ENCODE measurements at places on chromosomes 7 and 10. TPM values are rescaled to one million over a fixed set of nuclear protein-coding genes. Genes with fewer than 3 reads are reported as not detected.

DNA sequence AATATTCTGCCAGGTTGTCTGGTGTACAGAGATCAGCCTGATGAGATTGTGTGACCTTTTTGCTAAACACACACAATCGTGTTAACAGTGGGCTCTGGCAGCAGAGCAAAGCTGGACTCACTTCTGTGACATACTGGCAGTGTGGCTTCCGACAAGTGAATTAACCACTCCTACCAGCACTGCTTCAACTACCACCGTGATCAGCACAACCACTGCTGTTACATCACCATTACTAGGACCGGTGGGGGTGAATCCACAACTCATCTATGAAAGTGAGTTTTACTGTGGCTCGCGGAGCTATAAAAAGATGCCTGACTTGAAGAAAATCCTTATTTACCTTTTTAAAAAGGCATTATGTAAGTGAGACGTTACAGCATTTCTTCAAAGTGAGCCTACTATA is 135.6 kb downstream of the WDR37 start:
- DNase-seq, result no peak

GRCh38 chr10:99279626-99280111 is 44.0 kb upstream of the HPSE2 start:
- no peak for DNase-seq

- no peak for DNase-seq
These were observed 584 bp upstream of the GARS1 start for GRCh38 chr7:30594048-30594539.

DNA sequence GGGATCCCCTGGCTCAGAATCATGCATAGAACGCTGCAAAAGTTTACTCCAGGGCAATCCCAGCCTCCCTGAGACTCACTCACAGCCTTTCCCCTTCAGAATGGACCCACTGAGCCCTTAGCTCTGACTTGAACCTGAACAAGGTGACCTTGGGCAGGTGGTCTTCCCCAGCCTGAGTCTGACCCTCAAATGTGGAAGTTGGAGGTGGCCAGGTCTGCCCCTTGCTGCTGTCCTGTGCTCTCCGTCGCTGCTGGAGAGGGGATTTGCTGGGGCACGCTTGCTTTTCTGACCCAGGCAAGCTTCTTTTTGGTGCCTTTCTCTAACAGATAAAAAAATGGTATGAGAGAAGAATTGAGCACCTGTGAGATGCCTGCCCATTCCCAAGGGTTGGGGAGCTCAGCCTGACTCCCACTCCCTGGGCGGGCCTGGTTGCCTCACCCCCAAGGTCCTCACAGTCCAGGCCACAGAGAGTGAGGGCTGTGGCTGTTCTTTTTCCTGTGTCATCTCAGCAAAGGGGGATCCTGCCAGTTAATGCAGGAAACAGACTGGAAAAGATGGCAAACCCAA is 46.6 kb upstream of the IGFBP3 start:
- no peak for DNase-seq

DNA sequence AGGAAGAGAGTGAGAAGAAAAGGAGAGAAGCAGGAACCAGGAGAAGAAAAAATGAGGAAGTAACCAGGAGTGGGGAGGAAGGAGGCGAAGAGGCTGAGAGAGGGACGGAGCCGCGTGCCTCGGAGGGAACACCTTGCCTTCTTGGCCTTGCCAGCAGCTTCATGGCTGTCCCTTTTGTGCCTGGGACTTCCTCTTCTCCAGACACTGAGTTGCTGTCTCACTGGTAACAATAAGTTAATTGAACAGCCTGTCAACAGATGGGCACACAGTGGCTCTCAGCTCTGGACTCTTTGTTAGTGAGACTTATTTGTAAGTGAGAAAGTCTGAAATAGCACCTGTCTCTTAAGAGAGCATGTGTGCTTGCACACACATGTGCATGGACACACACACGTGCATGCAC is 83.2 kb downstream of the GATA3 start:
- no peak for DNase-seq

GRCh38 chr7:141600168-141601006 is 49.2 kb downstream of the AGK start:
- no peak for DNase-seq

GRCh38 chr10:3754727-3755439 is 30.1 kb downstream of the KLF6 start:
- no peak for DNase-seq

DNA sequence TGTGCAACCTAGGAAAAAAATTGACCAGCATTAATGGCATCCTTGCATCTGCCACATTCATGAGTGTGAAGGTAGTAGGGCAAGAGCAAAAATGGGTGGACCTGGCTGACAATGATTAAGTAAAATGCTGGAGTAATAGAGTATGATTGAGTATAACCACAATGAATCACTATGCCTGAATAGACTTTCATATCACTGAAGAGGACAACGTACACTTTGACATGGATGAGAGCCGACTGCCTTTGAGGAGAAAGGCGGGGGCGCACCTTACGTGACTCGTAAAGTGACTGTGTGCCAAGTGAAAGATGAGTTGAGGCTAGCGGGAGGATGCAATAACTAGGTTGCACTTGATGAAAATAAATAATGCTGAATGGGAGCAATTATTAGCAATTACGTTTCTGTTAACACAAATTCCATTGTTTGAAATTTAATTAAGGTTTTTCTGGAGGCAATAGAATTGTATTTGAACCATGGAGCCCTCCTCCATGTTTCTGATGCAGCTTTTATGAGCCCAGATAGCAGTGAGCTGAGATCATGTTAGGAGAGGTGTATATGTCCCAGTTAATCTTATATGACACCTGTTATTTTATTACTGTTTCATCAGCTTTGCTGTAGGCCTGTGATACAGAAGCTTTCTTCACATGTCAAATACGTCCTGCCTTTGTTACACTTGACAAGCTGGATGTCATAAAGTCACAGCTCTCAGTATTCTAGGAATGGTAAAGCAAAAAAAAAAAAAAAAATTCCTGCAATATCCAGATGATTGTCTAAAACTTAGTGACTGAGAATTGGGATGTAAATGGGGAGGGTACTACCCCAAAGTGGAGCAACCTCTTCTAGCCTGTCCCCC is 596.5 kb downstream of the NXPH1 start:
- no peak for DNase-seq

The GRM3 gene
- polyA plus RNA-seq, result 23.5 TPM

The CCDC126 gene
- 4.2 TPM for polyA plus RNA-seq

The COL13A1 gene
- polyA plus RNA-seq, result 0.46 TPM

The BHLHA15 gene
- polyA plus RNA-seq, result 3.5 TPM

The HOGA1 gene
- polyA plus RNA-seq, result 1.4 TPM

The FAM25A gene
- polyA plus RNA-seq, result not detected

Data from brain (organoid and tissue), 16 donors.